ENCODE measurements at places on chromosomes 4 and X.
A peak's percentile ranks its signal among the peaks of the same experiment; 100 is the strongest.

DNA sequence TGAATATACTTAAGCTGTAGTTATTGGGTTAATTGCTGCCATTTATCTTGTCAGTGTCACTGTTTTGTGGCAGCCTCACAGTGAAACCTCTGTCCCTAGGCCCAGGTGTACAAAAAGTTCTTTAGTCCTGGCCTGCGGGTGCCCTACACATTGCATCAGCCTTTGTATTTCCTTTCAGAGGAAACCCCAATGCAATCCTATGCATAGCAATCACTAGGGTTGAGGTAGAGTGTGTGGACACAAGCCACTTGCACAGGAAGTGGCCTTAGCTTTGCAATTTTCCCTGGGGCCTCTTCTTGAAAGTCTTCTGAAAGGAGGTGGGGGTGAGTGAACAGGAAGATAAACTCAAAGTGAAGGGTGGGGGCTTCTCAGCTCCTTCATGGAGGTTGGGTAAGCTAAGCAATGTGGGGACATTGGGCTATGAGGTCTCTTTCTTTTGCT lies 27.8 kb downstream of the VSIG4 start:
- no peak for DNase-seq

GRCh38 chrX:13085526-13085925 lies 41.1 kb upstream of the FAM9C start:
- no peak for DNase-seq

DNA sequence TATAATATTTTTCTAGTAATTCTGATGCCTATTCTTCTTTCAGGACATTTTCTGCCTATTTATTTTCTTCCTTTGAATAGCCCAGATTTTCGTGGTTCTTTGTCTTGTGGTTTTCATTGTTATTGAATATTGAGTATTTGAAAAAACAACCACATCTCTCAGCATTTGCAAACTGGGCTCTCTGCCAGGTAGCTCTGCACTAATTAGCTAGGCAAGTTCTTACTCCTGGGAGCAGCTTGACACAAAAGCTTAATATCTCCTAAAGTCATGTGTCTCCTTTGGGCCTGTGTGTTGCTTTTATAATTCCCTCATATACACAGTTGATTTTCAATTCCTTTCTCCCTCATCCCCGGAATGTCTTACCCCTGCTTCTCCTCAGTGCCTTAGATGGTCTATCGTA lies 413.5 kb upstream of the GRIA3 start:
- no peak for DNase-seq

- no peak for DNase-seq
These were observed 15.7 kb downstream of the MSX1 start for GRCh38 chr4:4875147-4875546.

DNA sequence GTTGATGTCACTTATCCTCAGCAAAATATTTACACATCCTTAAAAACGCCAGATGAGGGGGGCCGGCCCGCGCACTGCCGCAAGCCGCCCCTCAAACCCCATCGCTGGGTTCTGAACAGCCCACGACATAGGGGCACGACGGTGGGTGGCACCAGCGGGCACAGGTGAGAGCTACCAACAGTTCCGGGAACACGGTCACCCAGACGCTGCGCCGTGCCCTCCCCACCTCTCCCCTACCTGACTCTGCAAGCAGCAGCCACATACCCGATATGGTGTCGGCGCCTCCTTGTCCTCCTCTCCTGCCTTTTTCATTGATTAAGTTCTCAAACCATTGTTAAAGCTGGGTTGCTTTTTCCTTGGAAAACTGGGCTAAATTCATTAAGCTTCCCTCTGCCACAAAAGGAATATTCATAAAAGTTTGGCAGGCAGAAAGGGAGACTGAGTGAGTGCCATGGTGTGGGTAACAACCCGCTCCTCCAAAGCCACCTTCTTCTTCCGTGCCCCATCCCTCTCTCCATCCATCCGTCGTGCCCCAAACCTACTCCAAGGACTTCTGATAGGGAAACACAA lies 1.4 kb downstream of the RAI2 start:
- DNase-seq: peak; percentile 33

DNA sequence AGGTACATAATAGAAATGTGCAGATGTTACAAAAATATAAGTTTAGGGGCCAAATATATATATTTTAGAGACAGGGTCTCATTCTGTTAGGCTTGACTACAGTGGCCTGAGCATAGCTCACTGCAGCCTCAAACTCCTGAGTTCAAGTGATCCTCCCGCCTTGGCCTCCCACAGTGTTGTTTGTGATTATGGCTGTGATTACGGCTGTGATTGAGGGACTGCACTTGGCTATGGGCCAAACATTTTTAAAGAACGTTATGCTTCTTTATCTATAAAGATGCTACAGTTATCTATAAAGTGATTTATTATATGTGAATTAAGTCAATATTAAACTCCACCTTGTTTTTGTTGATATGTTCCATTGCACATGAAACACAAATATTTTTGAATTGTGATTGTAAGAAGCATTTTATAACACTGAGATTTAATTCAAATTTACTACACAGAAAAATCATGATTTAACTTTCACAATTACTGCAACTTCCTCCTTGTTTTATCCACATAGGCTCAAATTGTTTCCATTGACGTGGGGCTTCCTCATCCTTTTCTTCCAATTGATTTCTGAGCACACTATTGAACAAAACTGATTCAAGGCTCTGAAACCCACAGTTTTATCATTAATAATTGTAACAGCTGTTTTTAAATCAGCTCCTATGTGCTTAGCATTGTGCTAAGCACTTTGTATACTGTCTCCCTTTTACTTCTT lies 68.4 kb upstream of the BMPR1B start:
- DNase-seq: no peak

GRCh38 chrX:47587906-47588735 lies 5.9 kb downstream of the TIMP1 start:
- DNase-seq: no peak

- no peak for DNase-seq
These were observed 59.6 kb downstream of the MGST2 start for GRCh38 chr4:139725236-139725635.

GRCh38 chr4:78627046-78627965 lies 75.7 kb downstream of the ANXA3 start:
- no peak for DNase-seq

GRCh38 chr4:16217300-16218051 lies 8.8 kb downstream of the TAPT1 start:
- DNase-seq: no peak

DNA sequence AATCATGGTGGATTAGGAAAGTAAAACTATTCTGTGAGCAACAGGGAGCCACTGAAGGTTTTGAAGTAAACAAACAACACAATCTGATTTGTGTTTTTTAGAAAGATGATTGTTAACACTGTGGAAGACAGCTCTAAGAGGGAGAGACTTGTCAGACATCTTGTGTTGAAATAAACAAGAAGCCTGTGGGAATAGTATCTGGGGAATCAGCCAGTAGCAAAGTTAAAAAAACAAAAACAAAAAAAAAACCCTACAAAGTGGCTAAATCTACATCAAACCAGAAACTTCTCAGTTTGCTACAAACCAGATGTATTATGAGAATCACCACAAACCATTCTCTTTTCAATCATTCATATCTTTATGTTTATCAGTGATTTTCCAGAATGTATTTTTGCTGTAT lies 125.7 kb upstream of the GPC4 start:
- no peak for DNase-seq

DNA sequence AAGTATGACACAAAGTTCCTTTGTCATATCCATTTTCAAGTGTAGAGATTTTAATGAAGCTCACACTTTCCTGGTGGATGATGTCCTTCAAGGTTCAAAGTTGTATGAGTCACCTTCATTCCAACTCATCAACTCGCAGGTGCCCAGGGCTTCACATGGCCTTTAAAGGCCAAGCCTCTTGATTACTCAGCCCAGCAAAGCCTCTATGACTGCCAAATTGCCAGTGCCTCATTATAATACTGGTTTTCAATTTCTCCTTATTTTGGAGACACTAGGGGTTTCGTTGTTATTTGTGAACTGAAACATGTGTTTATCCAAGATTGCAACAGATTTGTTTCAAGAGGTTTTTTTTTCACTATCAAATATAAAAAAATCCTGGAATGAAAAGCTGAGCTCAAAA lies 45.9 kb upstream of the PPP3CA start:
- DNase-seq: peak; percentile 70

DNA sequence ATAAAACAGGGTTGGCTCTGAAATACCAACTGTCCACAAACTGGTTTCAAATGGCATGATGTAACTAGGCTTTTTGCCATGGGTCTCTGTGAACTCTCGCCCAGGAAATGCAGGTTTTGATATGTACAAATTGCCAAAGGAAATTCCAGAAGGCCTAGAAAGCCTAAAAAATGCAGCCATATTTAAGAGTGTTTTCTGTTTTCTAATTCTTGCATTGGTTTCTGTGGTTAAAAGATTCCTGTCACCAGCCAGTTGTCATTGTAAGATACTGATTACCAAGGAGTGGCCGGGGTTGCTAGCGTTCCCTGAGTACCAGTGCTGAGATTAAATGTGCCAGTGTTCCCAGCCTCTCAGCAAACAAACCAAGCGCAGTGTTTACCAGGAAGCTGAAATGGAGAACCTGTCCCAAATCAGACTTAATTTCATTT lies 53.9 kb upstream of the SORBS2 start:
- no peak for DNase-seq

DNA sequence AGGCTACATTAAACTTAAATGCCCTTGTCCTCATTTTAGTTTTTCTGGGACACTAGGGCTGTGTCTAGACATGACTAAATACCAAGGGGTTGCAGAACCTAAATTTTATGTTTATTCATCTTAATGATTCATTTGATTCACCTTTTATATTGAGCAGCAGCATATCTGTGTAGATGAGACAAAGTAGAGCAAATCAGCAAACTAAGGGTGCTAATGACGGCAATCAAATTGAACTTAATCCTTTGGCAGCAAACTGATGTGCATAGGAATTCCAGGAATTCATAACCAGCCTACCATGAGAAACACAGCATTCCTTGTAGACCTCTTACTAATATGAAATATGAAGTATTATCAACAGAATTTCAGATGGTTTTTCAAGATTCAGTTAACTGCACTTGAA lies 25.1 kb downstream of the EPHA5 start:
- no peak for DNase-seq

GRCh38 chrX:153371256-153371655 lies 29.9 kb downstream of the PNMA6E start:
- DNase-seq: no peak

GRCh38 chr4:181176306-181176705 lies 1066.9 kb upstream of the TENM3 start:
- no peak for DNase-seq

DNA sequence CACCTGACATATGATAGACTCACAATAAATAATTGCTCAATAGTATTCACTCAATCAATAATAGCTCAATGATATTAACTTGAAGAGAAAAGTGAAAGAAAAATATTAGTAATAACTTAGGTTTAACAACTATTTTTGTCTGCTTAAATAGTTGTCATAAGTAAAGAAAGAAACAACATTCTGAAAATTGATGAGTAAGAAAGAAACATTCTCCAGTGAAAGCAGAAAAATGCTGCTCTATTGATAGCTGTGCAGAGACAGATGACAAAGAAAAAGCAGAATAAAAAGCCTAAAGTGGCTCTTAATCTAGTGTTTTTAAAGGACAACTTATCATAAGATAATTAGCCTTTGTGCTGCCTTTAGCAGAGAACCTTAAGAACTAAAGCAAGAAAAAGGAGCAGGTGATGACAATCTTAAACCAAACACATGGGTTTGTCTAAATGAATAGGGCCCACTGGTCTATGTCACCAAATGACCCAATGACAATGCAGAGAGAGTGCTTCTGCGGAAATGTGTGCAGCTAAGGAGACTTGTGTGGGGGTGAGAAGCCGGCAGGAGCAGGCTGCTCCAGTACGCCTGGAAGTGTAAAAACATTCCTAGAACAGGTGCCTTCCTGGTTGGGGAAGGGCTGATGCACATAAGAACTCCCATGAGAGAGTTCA lies 13.2 kb downstream of the HS3ST1 start:
- DNase-seq: no peak

DNA sequence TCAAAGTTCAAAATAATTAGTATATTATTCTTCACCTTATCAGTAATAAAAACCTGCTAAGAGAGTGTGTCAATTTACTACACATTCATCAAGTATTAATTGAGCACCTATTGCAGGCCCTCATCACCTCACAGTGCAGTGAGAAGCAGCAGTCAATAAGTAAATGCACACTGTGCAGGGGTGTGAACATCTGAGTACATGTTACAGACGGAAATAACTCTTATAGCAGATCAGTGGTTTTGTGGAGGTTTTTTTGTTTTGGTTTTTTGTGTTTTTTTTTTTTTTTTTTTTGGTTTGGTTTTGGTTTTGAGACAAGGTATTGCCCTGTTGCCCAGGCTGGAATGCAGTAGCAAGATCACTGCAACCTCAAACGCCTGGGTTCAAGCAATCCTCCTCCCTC lies 20.3 kb downstream of the KLF3 start:
- DNase-seq: no peak

DNA sequence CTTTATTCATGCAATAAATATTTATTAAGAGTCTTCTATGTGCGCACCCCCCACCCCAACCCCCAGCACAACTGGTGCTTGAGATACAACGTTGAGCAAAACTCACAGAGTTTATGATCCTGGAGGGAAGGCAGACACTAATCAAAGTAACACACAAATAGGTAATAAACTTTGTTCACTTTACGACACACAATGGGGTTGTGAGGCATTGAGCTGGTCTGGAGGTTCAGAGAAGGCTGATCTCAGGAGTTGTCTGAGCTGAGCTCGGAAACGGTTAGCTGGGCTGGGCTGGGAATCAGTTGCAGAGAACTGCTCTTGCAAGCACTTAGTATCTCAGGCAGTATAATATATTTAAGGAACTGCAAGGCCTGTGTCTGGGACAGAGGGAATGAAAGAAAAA lies 238.5 kb downstream of the SCFD2 start:
- no peak for DNase-seq

- no peak for DNase-seq
These were observed 97.9 kb upstream of the DDIT4L start for GRCh38 chr4:100288161-100288560.

DNA sequence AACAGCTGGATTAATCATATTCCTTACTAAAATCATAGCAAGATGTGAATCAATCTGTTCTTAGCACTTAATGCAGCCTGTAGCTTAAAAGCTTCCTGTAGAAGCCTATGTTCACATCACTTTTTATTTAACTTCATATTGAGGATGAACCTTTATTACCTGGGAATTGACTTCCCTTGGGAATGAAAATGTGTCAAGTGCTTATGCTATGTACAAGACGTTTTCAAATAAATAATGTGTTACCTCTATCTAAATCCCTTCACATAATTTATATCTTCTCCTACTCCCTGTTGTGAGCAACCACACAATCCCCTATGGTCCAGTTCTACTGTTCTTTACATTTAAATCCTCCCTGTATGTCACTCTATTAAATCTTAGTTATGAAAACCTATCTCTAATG lies 633.1 kb downstream of the FSTL5 start:
- no peak for DNase-seq

- DNase-seq: no peak
These were observed 520.4 kb downstream of the BCOR start for GRCh38 chrX:39577206-39577984.

Measured in SW480 (cell line).